ENCODE measurements at places on chromosomes 12 and 14.

GRCh38 chr12:42892702-42893551, 303.4 kb upstream of the PRICKLE1 start:
- DNase-seq: no peak
- H3K4me3 ChIP-seq: no peak overlapping the region
- no peaks in the 10 kb centered on the region for H3K36me3 ChIP-seq
- H3K4me1 ChIP-seq: no peaks in the 10 kb centered on the region

DNA sequence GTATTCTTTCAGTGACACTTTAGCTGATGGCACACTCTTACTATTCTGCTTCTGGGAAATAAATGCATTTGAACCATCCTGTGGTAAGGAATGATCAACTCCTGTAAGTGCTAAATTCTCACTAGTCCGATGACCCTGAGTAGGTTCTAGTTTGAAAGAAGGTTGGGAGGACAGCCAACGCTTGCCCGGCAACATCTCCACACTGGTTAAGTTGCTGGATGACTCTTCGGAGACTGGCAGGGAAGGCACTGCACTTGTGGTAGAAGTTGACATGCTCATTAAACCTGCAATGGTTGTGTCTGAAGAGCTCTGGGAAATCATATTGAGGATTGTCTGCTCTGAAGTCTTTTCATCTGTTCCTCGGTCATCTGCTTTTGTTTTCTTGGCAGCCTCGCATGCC, 12.0 kb upstream of the KANSL2 start:
- no peak overlapping the region for H3K27ac ChIP-seq
- H3K4me3 ChIP-seq: no peak overlapping the region
- no peaks in the 10 kb centered on the region for H3K27me3 ChIP-seq
- H3K4me1 ChIP-seq: no peaks in the 10 kb centered on the region
- no peak for DNase-seq

- H3K27me3 ChIP-seq: peaks cover 2% of the 10 kb centered on the region
- H3K4me1 ChIP-seq: no peaks in the 10 kb centered on the region
- H3K27ac ChIP-seq: no peak overlapping the region
- H3K36me3 ChIP-seq: no peaks in the 10 kb centered on the region
These were observed 4.1 kb upstream of the KLRG1 start for GRCh38 chr12:8985213-8985754.

- H3K4me1 ChIP-seq: peaks cover 36% of the 10 kb centered on the region
- H3K36me3 ChIP-seq: no peaks in the 10 kb centered on the region
- H3K27me3 ChIP-seq: peaks cover 30% of the 10 kb centered on the region
- H3K4me3 ChIP-seq: no peak overlapping the region
- no peak overlapping the region for H3K27ac ChIP-seq
- DNase-seq: no peak
These were observed 6.5 kb upstream of the KRT3 start for GRCh38 chr12:52802442-52802841.
